Stimulated activated CD4-positive, alpha-beta T cell treated with anti-CD3 and anti-CD28 coated beads, Interleukin-15, amount 100 ng/mL, for 24 hours (primary cell): ENCODE measurements at places on chromosomes 11 and 22.
A peak's percentile ranks its signal among the peaks of the same experiment; 100 is the strongest.

GRCh38 chr11:93767018-93767417 lies 17.1 kb upstream of the MED17 start:
- DNase-seq, result no peak

- peak; percentile 73 for DNase-seq
Measured at GRCh38 chr11:118202599-118203422, 22.0 kb downstream of the JAML start.

DNA sequence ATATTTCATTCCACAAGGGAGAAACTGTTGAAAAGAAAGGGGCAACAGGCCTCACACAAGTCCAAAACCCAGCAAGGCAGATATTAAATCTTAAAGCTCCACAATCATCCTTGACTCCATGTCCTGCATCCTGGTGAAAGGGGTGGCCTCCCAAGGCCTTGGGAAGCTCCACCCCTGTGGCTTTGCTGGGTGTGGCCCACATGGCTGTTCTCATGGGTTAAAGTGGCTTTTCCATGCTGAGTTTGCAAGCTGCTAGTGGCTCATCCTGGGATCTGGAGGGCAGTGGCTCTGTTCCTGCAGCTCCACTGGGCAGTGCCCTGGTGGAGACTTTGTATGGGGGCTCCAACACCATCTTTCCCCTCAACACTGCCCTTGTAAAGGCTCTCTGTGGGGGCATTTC lies 106.4 kb downstream of the CTNND1 start:
- DNase-seq, result no peak

DNA sequence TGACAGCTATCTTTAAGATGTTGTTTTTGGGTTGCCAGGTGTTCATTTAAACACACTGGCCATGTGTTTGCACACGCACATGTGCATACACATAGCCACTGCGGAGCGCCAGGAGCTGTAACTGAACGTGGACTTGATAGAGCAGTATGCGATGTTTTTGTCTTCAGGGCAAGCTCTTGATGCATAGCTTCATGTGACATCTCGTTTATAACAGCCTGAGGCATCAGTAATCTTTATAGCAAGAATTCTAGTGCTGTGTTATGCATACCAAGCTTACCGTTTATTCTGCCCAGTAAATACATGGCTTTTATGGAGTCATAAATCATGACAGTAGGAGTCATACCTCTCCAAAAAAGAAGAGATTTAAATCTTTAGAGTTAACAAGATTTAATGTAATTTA lies 87.0 kb downstream of the ATXN10 start:
- no peak for DNase-seq

DNA sequence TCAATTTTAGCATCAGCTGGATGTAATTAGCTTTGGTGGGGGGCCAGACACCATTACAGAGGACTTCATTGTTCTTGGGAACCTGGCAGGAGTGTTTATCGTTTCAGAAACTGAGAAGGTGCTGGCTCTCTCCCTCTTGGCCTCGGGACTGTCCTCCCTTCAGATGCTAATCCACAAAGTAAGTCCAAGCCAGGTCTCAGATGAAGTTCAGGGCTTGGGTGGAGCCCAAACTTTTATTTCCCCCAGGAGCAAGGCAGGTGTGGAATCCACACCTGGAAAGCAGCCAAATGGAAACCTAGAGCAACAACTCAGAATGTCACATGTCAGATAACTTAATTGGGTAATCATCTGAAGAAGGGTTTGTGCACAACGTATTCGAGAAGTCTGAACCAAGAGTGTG lies 119.2 kb downstream of the ME3 start:
- no peak for DNase-seq

- DNase-seq, result no peak
Measured at GRCh38 chr11:47923667-47924066, 56.7 kb upstream of the PTPRJ start.

GRCh38 chr22:44200855-44201550 lies 20.3 kb downstream of the PARVG start:
- no peak for DNase-seq

- DNase-seq, result no peak
Measured at GRCh38 chr22:43227239-43227630, 40.3 kb upstream of the TTLL12 start.

DNA sequence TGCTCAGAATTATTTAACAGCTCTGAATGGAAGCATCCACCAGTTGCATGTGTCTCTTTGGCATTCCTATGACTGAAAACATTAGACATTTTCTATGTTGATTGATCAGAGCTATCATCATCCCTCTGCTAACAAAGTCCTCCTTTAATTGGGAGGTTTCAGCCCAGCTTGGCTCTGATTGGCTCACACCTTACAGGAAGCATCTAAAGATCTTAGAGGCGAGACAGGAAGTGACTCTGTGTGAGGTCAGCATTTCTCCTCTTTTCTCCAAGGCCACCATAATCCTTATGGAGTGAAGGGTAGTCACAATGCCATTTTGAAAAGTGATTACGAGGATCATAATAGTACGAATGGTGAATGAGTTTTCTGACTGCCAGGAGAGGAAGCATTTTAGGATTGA lies 260.8 kb downstream of the MIAT start:
- no peak for DNase-seq

GRCh38 chr11:123407130-123407995 lies 22.7 kb upstream of the GRAMD1B start:
- DNase-seq, result peak; percentile 69

GRCh38 chr22:22460635-22461034 lies 47.9 kb downstream of the ZNF280B start:
- no peak for DNase-seq

DNA sequence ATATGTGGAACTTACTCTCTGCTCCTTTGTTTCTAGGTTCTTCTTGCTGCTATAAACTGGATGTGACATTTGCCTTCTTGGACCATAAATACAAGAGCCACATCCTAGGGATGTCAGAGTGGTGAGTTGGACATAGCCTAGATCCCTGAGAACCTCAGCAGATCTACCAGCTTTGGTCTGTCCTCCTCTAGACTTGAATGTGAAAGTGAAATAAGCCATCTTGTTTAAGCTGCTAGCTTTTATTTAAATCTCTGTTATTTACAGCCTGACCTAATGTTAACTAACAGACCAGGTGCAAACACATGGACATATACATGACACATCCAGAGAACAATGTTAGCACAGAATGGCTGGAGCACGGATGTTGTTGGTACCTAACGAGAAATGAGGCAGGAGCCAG lies 36.0 kb downstream of the SLN start:
- DNase-seq, result no peak

DNA sequence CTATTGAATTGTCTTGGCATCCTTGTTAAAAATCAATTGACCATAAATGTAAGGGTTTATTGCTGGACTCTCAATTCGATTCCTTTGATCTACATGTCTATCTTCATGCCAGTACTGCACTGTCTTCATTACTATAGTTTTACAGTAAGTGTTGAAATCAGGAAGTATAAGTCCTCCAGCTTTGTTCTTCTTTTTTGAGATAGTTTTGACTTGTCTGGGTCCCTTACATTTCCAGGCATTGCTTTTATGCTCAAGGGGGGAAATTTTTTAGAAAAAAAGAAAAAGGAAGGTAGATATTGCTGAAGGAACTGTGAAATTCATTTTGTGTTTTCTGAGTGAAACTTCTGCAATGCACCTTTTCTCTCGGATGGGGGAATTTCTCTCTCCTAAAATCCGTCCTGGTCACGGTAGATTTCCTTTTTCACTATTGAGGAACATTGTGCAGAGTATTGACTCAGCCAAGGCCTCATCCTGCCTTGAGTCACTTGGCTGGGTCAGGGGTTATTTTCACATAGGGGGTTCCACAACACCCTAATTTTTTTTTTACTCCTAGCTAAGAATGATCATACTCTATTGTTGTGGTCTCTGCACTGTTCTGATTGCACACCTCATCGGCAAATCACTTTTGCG lies 2.8 kb upstream of the ACER3 start:
- DNase-seq, result no peak

GRCh38 chr11:32417806-32418205 lies 17.5 kb downstream of the WT1 start:
- no peak for DNase-seq

- no peak for DNase-seq
Measured at GRCh38 chr11:116733969-116734508, 38.7 kb downstream of the BUD13 start.

- no peak for DNase-seq
Measured at GRCh38 chr11:26473216-26474194, 98.6 kb downstream of the MUC15 start.

GRCh38 chr11:13308704-13309103 lies 31.1 kb downstream of the BMAL1 start:
- peak; percentile 28 for DNase-seq

GRCh38 chr11:67614730-67615714 lies 8.3 kb downstream of the NDUFV1 start:
- peak; percentile 77 for DNase-seq

DNA sequence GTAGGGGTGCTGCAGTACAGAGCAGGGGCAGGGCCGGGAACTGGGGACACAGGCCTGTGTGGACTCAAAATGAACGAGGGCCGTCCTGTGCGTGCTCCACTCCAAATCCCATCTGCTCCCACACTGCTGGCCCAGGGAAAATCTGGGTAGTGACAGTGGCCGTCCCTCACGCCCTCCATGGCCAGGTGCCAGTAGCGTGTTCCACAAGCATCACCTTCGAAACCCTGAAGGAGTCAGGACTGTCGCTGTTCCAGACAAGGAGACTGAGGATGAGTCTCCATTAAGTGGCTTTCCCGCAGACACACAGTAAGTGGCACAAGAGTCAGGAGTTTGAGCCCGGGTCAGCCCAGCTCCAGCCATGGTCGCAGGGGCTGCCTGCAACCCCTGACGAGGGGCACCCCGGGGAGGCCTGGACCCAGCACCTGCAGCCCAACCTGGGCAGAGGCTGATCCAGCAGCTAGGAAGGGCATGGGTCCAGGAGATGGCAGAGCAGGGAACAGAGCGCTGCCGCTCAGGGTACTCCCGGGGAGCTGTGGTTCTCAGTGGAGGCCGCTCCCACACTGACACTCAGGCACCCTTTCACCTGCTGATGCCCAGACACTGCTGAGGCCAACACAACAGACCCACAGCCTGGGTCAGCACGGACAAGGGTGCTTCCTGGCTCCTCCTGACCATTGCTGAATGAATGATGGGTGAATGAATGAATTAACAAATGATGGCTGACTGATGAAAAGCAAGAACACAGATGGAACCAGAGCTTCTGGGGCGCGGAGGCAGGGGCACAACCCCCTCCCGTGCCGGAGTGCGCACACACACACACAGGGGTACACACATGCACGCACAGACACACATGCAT lies 35.3 kb downstream of the IGF2 start:
- no peak for DNase-seq
